ENCODE measurements at places on chromosomes 1 and 21.

GRCh38 chr21:39775816-39776215, 30.8 kb downstream of the IGSF5 start:
- no peak for DNase-seq

DNA sequence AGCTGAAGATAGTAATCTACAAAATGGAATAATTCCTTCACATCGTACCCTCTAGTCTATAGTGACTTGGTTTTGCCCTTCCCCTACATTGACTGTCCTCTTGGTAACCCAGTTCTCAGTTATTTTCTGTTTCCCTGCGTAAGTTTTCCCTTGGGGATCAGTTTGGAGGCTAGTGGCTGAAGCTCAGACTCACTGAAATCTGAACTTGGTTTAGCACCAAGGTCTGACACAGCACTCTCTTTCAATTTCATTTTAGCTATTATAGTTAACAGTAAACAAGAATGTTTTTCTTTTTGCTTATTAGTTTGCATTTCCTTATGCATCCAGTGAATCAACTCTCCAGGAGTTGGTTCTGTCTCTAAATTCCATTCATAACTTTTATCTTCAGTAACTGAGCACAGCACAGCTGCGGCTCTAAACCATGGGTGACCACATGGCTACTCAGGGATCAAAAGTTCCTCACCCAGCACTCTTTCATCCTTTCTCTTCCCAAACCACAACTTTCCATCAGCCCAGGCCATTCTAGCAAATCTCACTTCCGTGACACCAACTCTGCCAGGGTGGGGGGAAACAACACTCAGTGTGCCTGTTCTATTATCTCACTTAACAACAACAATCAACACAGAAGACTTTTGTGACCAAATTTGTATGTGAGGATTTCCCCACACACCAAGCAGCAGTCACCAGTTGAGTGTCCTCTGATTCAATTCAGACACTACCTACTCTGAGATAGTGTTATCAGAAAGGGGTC, 17.6 kb upstream of the IFI6 start:
- DNase-seq = peak; percentile 14

GRCh38 chr1:196271212-196271947, 336.9 kb downstream of the KCNT2 start:
- DNase-seq = no peak

GRCh38 chr21:43965911-43966585, 46.1 kb upstream of the TRAPPC10 start:
- DNase-seq = no peak

GRCh38 chr1:34906756-34907155, 22.7 kb downstream of the DLGAP3 start:
- DNase-seq = no peak

GRCh38 chr21:43743947-43744346, 25.0 kb downstream of the PDXK start:
- no peak for DNase-seq
